ENCODE measurements at places on chromosomes 3 and 15. TPM values are rescaled to one million over a fixed set of nuclear protein-coding genes. Genes with fewer than 3 reads are reported as not detected.

DNA sequence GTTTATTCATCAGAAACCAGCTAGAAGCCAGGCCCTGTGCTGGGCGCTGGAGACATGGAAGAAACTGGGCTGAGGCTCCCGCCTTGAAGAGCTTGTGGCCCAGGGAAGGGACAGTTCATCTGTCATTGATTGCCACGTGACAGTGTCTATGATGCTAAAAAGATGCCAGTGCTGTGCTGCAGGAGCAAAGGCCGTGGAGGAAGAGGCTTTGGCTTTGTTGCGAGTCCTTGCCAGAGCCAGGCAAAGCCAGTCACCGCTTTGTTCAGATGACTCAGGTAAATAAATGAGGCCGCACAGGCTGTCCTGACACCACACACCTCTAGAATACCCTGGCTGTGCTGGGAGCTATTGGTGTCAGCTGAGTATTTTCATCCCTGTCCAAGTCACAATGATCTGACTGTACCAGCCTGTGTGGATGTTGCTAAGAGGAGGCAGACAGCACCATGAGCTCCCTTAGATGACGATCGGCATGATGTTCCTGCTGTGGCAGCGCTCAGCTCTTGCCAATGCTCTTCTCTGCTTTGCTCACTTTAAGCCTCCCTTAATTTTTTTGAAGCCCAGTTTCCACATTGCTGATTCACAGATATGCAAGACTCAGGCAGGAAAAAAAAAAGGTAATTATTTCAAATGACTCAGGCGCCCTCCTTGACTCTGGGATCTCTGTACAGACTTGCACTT, 77.5 kb downstream of the CCNL1 start:
- peaks cover 48% of the 10 kb centered on the region for H3K4me1 ChIP-seq
- H3K36me3 ChIP-seq, result no peaks in the 10 kb centered on the region
- DNase-seq, result no peak
- H3K27me3 ChIP-seq, result no peaks in the 10 kb centered on the region
- no peak overlapping the region for H3K4me3 ChIP-seq

DNA sequence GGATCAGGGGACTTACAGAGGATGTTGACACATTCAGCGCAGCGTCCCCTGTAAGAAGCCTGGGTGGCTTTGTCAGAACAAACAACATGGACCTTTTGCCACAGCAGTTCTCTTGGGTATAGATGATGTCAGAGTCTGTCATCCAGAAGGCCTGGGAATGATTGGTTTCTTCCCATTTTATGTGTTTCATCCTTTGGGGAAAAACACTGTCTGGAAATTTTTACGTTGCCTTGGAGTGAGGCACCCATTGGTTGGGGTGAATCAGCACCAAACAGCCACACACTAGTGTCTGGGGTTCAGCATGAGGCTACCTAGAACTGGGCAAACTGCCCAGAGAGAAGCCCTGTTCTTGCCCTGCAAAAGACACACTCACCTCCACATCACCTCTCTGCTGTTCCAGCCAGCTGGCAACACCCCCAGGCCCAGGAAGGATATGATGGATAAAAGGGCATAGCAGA, 123.0 kb downstream of the FAM43A start:
- H3K36me3 ChIP-seq, result no peaks in the 10 kb centered on the region
- peaks cover 11% of the 10 kb centered on the region for H3K27me3 ChIP-seq
- no peak for DNase-seq
- H3K4me1 ChIP-seq, result no peaks in the 10 kb centered on the region

DNA sequence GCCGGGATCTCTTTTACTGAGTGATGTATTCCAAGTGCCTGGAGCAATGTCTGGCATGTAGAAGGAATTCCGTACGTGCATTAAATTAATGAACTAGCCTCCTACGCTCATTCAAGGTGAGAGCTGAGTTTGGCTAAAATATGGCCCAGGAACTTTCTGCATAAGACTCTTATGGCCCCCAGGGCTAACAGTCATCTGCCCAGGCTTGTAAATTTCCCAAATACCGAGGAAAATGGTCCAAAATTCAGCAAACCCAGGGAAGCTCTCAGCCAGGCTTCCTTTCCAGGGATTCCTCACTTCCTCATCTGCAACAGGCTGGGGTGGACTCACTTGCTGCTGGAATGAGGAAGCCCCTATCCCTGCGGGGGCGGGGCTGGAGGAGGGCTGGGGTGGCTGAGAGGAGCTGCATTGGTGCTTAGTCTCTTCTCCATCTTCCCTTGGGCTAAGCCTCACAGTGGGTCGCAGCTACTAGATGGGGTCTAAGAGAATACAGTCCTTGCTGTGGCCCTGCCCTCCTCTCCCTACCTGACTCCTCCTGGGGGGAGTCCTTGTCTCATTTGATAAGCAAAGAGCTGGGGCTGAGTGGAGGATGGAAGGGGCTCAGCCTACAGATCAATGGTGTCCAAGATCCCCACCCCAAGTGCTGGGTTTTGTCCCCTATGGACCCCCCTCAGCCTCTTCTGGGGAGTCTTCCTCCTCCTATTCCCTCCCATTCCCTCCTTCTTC, 28.5 kb upstream of the APOD start:
- DNase-seq, result no peak
- H3K4me1 ChIP-seq, result peaks cover 25% of the 10 kb centered on the region
- no peak overlapping the region for H3K4me3 ChIP-seq
- H3K27me3 ChIP-seq, result peaks cover 3% of the 10 kb centered on the region
- H3K27ac ChIP-seq, result no peak overlapping the region

- H3K27me3 ChIP-seq, result no peaks in the 10 kb centered on the region
- DNase-seq, result no peak
- H3K27ac ChIP-seq, result no peak overlapping the region
- H3K4me1 ChIP-seq, result no peaks in the 10 kb centered on the region
- H3K4me3 ChIP-seq, result no peak overlapping the region
Measured at GRCh38 chr3:118761291-118761606, 273.4 kb downstream of the IGSF11 start.

DNA sequence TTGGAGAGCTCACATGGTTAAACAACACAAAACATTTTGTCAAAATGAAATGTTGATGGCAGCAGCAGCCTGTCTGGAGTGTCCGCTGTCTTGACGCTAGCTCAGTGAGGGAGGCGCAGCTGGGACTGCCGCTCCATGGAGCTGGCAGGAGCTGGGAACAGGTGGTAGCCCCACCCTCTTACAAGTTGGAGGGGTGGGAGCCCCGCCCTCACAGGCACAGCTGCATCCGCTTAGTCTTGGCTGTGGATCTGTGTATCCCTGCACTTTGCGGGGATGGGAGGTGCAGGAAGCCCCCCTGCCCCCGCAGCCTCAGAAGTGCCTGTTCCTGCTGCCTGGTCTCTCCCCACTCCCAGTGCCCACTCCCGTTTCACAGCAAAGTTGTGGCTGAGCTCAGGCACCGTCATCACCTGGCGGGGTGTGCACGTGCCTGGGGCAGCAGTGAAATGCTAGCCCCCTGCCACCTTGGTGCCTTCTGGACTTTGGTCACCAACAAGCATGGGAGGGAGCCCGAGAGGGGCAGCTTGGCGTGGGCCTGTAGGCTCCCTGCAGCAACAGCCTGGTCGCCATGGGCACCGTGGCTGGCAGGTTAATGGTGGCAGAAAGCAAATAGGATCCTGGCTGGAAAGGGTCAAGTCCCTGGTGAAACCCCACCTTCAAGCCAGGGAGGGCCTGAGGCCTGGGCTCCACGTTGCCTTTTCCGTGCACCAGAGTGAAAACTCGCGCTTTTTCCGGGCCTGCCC, 53.8 kb upstream of the CADM2 start:
- DNase-seq, result no peak
- H3K36me3 ChIP-seq, result no peaks in the 10 kb centered on the region
- no peaks in the 10 kb centered on the region for H3K4me1 ChIP-seq
- no peak overlapping the region for H3K27ac ChIP-seq
- H3K4me3 ChIP-seq, result no peak overlapping the region

- no peak overlapping the region for H3K27ac ChIP-seq
- no peaks in the 10 kb centered on the region for H3K36me3 ChIP-seq
- no peak overlapping the region for H3K4me3 ChIP-seq
- H3K4me1 ChIP-seq, result no peaks in the 10 kb centered on the region
- H3K27me3 ChIP-seq, result peaks cover 4% of the 10 kb centered on the region
Measured at GRCh38 chr15:26842391-26842790, 24.5 kb upstream of the GABRA5 start.

DNA sequence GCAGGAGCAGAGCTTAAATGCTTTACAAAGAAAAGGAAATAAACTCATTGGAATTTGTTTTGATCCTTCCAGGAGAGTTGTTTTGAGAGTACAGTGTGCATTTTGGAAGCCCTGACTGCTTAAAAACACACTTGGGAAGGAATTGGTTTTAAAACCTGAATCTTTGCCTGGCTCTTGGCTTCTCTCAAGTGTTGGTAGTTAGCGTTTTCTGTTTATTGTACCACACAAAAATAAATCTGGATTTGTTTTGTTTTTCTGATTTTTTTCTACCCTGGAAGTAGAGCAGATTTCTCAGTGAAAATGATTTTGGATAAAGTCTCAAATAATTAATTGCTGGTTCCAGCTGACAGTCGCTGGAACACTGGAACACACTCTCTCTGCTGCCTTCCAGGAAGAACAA, 90.6 kb downstream of the CHST2 start:
- no peaks in the 10 kb centered on the region for H3K27me3 ChIP-seq
- peaks cover 15% of the 10 kb centered on the region for H3K4me1 ChIP-seq
- no peak for DNase-seq
- H3K4me3 ChIP-seq, result no peak overlapping the region

DNA sequence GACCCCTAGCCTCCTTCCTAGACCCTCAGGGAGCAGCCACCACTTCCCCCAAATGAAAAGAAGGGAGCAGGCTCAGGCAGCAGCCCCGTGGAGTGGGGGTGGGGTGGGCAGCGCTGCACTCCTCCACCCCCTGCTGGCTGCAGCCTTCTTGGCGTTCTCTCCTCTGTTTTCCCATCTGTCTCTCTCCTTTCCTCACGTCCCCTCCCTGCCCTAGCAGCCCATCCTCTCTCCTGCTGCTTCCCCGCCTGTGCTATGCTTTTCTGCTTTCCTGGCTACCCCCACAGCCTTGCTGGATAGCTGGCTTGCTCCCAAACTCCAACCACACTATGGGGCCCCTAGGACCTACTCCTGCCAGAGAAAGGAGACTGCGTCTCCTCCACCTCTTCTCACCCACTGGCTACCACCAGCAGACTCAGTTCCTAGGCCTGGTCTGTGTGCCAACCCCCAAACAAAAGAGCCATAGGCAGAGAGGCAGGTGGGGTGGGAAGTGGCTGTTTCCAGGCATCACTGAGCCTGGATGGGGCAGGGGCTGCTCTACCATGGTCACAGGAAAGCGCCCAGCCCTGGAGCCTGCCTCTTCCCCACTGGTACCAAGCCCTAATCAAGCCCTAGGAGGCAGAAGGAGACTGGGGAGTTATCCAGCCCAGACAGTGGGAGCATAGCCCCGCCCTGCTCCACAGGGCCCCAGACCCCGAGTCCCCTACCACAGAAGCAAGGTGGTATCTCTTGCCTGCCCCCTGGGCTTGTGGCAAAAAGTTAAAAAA, 3.4 kb upstream of the DISP2 start:
- no peak overlapping the region for H3K27ac ChIP-seq
- peaks cover 34% of the 10 kb centered on the region for H3K27me3 ChIP-seq
- DNase-seq, result no peak
- H3K36me3 ChIP-seq, result no peaks in the 10 kb centered on the region
- H3K4me1 ChIP-seq, result peaks cover 20% of the 10 kb centered on the region

- no peak overlapping the region for H3K4me3 ChIP-seq
- H3K36me3 ChIP-seq, result no peaks in the 10 kb centered on the region
- DNase-seq, result no peak
- no peaks in the 10 kb centered on the region for H3K4me1 ChIP-seq
Measured at GRCh38 chr3:120299403-120299802, 14.4 kb upstream of the GPR156 start.

GRCh38 chr3:140199743-140200142, 264.8 kb downstream of the CLSTN2 start:
- no peak overlapping the region for H3K27ac ChIP-seq
- no peaks in the 10 kb centered on the region for H3K4me1 ChIP-seq
- no peaks in the 10 kb centered on the region for H3K36me3 ChIP-seq

- no peak overlapping the region for H3K4me3 ChIP-seq
- H3K4me1 ChIP-seq, result no peaks in the 10 kb centered on the region
- no peak overlapping the region for H3K27ac ChIP-seq
- H3K36me3 ChIP-seq, result no peaks in the 10 kb centered on the region
Measured at GRCh38 chr3:154050766-154051165, 70.4 kb upstream of the ARHGEF26 start.

- peak overlapping the region; percentile 17 for H3K4me3 ChIP-seq
- peak; percentile 64 for DNase-seq
- no peaks in the 10 kb centered on the region for H3K27me3 ChIP-seq
- peak overlapping the region; percentile 27 for H3K27ac ChIP-seq
- H3K36me3 ChIP-seq, result peaks cover 2% of the 10 kb centered on the region
Measured at GRCh38 chr3:5011555-5012256, 32.5 kb downstream of the BHLHE40 start.

DNA sequence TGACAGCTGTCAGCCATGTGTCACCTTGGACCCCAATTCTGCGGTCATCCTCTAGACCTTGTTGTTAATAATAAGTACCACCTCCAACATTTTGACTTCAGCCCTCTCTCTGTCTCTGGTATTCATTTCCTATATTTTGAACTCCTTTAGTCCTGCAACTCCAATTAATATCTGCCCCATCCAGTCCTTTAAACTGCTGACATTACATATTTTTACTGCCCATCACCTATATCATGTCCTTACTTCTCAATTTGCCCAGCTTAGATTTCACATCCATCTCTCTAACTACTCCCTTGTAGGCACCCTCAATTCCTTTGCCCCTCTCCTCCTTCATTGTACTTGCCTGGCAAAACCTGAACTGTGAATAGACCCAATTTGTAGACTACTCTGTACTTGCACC, 73.5 kb downstream of the SCN10A start:
- peaks cover 14% of the 10 kb centered on the region for H3K27me3 ChIP-seq
- no peak for DNase-seq
- no peak overlapping the region for H3K27ac ChIP-seq

DNA sequence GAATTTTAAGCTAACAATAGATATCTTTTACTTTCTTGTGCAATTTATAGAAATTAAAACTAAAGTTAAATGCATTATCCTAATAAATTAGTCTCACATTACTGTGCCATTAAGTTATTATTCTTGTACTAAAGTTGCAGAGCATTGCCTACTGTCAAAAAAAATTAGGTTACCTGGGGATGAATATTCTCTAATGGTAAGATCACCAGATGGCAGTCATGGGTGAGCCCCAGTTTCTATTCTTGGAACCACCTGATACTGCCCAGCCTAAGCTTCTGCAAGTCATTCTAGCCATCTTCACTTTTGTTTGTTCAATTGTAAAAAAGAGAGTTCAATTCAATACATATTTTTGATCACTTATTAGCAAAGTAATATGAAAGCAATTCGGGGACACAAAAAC, 213.2 kb downstream of the CADM2 start:
- no peak overlapping the region for H3K27ac ChIP-seq
- H3K4me1 ChIP-seq, result no peaks in the 10 kb centered on the region
- no peaks in the 10 kb centered on the region for H3K36me3 ChIP-seq
- H3K27me3 ChIP-seq, result no peaks in the 10 kb centered on the region
- DNase-seq, result no peak

DNA sequence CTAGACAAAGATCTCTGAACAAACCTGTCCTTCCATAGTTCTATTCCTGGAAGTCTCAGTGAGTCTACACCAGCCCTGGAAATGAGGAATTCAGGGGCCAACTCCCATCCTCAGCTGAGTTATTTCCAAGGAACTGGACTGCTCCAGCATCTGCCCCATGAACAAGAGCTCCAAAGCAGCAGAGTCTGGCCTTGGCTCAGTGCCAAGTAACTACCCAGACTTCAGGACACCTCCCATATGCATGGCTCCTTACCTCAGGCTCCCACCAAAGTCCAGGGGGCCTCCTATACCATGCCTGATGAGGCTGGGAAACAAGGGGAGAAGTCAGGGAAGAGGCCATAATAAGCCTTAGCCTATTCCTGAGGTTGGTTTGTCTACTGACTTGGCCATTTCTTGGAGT, 45.0 kb downstream of the FAIM start:
- DNase-seq, result no peak
- H3K4me1 ChIP-seq, result no peaks in the 10 kb centered on the region
- H3K27me3 ChIP-seq, result no peaks in the 10 kb centered on the region
- no peak overlapping the region for H3K27ac ChIP-seq
- peaks cover 42% of the 10 kb centered on the region for H3K36me3 ChIP-seq

The IGSF10 gene
- total RNA-seq, result not detected

The SV2B gene
- 0.05 TPM for total RNA-seq

The GCSAM gene
- total RNA-seq, result 1.7 TPM

The IFT122 gene
- 13.7 TPM for total RNA-seq

The GPR87 gene
- 1.0 TPM for total RNA-seq
